ENCODE measurements at places on chromosomes 1 and 21.

- DNase-seq = no peak
Observed at GRCh38 chr1:208161656-208162375, 82.4 kb downstream of the PLXNA2 start.

DNA sequence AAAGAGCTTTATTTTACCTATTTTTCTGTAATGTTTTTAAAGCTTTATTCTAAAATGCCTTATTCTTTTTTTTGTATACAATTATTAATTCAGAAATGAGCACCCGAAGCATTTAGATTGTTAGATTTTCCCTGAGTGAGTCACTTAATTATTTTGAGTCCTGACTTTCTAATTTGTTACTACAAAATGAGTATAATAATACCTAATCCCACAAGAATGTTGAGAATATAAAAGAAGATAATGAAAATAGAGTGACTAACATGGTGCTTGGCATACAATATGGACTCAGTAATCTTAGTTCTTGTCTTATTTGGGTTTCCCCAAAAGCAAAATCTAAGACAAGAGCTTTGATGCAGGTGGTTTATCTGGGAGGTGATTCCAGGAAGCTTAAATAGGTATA is 142.2 kb downstream of the LHX8 start:
- DNase-seq = no peak

DNA sequence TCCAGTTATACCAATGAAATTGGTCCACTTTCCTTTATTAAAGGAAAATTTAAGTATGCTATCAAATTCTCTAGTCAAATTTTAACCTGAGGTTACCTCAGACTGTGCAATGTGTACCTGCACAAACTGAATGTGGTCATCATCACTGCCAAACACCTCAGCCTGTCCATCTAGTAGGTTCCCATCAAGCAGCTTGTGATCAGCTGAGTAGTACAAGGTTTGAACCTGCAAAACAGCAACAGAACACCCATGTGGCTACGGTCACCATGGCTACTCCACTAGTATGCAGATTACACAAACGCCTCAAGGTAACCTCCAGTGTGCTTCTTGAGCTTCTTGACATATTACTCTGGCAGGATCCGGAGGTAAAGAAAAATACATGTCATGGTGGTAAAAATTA is 11.6 kb downstream of the IVNS1ABP start:
- DNase-seq = no peak

GRCh38 chr1:64598100-64598571 is 128.2 kb downstream of the CACHD1 start:
- DNase-seq = no peak

- no peak for DNase-seq
Observed at GRCh38 chr1:200588698-200589097, 31.9 kb downstream of the KIF14 start.

GRCh38 chr1:61358770-61359455 is 276.6 kb downstream of the NFIA start:
- DNase-seq = no peak

- no peak for DNase-seq
Observed at GRCh38 chr1:27436204-27437159, 44.1 kb downstream of the GPR3 start.

GRCh38 chr1:218348628-218349071 is 3.5 kb downstream of the TGFB2 start:
- no peak for DNase-seq

- DNase-seq = no peak
Observed at GRCh38 chr1:183195142-183195574, 9.1 kb downstream of the LAMC2 start.

DNA sequence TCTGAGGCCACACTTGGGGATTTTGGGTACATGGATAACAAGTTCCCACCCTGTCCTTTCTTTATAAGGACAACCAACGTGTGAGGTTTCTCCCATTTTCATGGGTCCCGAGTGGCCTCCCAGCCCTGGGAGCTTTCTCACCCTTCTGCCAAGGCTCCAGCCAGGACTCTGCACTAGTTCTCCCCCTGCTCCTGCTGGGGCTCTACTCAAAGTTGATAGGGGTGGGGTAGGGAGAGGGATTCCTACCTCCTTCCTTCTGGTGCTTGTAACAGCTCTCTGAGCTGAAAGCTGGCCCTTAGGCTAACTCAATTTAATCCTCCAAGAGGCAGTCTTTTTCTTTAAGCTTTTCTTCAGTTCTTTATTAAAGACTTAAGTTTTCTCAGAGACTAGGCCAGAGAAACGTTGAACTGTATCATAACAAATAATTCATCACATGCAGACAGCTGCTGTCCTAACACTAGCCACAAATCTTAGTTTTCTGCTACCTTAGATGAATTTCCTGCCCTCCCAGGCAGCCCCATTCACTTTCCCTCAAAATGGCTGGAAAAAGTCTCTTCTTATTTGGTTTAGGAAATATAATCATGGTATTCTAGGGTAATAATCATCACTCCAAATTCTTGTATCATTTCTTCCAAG is 22.4 kb upstream of the DR1 start:
- no peak for DNase-seq

- DNase-seq = no peak
Observed at GRCh38 chr1:173332026-173332425, 124.9 kb upstream of the TNFSF4 start.

GRCh38 chr21:42013376-42013775 is 3.2 kb upstream of the ZBTB21 start:
- no peak for DNase-seq

DNA sequence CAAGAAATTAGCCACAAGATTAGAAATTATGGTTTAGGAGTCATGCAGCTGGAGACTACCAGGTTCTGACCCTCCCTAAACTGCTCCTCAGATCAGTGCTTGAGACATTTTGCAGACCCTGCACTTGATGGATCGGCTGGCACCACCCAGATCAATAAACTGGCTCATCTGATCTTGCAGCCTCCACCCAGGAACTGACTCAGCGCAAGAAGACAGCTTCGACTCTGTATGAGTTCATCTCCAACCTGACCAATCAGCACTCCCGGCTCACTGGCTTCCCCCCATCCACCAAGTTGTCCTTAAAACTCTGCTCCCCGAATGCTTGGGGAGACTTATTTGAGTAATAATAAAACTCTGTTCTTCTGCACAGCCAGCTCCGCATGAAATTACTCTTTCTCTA is 40.0 kb downstream of the L1TD1 start:
- DNase-seq = no peak

- no peak for DNase-seq
Observed at GRCh38 chr1:87993051-87993450, 664.4 kb downstream of the LMO4 start.

DNA sequence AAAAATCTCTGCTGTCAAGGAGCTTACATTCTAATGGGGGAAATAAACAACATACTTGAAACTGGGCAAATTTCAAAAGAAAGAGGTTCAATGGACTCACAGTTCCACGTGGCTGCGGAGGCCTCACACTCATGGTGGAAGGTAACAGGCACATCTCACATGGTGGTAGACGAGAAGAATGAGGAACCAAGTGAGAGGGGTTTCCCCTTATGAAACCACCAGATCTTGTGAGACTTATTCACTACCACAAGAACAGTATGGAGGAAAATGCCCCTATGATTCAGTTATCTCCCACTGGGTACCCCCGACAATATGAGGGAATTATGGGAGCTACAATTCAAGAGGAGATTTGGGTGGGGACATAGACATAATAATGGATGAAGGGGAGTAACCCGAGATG is 226.4 kb downstream of the ZP4 start:
- no peak for DNase-seq

DNA sequence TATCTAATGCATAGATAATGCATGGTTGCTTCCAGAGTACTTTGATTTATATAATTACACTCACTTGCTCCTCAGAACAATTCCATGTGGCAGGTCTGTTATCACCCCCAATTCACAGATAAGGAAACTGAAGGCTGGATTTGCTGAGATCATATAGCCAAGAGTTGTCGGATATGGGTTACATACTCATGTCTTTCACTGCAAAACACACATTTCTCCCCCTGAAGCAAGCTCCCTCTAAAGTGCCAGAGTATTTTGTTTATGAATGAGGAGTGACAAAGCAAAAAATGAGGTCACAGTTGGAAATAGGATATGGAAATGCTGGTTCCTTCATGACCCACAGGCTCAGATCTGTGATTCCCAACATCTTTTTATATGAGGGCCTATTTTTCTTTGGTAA is 134.2 kb downstream of the ROR1 start:
- no peak for DNase-seq

DNA sequence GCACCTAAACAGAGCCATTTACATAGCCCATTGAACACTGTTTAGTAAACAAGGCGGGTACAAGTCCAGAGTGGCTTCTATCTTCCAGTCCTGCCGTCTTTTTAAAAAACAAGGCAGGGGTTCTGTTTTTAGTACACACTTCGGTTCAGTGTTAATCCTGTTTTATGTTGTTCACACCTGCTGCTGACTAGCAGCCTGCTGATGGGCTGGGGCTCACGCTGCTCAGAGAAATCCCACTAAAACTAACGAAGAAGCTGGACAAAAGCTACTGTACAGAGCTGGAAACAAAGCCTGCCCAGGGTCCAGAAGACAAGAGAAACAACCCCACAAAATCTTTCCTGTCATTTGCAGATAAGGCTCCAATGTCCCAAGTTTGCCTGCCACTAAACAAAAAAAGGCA is 13.2 kb downstream of the ESRRG start:
- no peak for DNase-seq

GRCh38 chr1:24347159-24347934 is 28.2 kb downstream of the GRHL3 start:
- DNase-seq = no peak

- no peak for DNase-seq
Observed at GRCh38 chr1:236560213-236560771, 36.5 kb downstream of the LGALS8 start.

DNA sequence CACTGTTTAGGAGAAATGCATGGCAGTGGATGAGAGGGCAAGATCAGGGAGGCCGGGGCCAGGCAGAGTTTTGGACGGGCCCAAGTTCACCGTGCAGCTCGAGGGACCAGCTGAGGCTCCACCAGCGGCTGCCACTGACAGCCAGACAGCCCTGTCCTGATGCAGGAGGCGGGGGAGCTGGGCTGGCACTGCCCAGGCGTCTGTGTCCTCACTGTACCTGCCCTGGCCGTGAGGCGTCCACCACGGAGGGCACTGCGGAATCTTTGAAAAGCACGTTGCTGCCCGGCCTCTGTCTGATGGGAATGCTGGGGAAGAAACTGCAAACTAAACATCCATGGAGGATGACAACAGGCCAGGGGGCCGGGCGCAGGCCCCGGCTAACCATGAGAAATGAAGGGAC is 35.5 kb downstream of the VPS26C start:
- no peak for DNase-seq

- DNase-seq = no peak
Observed at GRCh38 chr1:20114021-20114648, 5.2 kb downstream of the PLA2G2D start.

DNA sequence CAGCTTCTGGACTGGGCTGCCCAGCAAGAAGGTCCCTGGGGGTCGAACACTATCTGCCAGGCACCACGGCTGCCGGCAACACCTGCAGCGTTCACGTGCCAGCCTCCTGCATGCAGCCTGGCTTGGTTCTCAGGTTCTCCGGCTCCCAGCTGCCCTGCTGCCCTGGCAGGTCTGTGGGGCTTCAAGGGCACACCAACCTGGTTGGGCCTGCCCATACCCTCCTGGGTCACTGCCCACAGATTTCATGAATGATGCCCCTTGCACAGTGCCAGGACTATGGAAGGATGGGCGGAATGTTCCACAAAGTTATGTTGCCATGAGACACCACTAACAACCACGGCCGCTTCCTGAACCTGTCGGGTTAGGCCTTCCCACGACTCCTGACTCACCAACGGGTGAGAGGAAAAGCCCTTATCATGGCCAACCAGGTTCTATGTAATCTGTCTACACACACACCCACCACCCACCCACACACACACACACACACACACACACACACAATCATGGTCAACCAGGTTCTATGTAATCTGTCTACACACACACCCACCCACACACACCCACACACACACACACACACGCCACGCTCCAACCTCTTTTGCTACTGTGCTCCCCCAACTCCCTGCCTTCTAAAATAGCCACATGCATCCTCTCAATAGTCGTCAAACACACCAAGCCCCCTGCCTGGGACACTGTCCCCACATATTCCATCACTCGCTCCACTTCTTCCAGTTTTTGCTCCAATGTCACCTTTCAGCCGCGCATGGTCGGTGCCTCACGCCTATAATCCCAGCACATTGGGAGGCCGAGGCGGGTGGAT is 32.2 kb downstream of the HSPG2 start:
- DNase-seq = no peak

DNA sequence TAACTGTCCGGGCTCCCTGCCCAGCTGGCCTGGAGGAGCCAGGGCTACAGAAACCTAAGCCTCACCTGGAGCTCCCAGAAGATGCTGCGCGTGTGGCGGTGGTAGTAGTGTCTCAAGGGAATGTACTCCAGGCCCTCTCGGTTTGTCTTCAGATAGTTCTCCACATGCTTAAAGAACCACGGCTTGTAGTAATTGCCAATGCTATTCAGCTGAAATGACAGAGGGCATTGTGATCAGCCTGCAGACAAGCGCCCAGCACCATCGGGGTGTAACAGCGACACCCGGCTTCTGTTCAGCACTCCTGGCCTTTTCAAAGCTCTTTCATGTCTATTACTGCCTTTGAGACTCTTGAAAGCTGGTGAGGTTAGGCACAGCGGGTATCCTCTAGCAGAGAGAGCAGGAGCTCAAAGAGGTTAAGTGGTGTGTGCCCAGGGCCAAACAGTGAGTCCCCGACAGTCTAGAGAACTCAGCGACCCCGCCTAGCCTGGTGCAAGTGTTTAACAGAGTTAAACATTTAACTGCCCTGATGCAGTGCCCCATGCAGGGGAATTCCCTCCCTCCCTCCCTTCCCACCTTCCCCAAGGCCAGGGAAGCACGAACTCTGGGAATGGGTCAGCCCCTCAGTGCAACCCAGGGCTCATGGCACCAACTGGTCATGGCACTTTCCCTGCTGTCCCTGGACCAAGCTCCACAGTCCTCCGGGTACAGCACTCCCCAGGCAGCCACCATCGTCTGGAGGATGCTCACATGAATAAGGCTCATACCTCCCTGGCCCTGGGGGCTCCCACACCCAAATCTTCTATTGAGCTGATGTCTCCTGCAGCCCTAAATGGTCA is 21.5 kb downstream of the DHCR24 start:
- no peak for DNase-seq

- no peak for DNase-seq
Observed at GRCh38 chr1:48044311-48044710, 47.1 kb upstream of the TRABD2B start.

GRCh38 chr1:53715478-53715877 is 23.5 kb downstream of the GLIS1 start:
- no peak for DNase-seq

DNA sequence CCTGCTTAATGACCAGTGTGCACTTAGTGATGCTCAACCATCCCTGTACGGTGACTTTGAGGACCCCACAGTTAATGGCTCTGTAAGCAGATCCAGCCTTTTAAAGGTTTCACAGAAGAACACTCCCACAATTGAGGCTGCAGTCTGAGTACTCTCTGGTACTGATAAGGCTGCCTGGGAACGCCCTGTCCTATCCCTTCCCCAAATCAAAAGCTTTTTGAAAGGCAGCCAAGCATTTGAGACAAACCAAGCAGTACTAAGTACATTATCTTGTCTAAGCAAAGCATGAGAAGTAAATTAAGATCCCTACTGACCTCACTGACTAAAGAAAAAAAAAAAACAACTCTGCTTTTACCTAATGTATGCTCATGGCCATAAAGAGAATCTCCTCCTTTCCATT is 60.7 kb downstream of the SH3GLB1 start:
- no peak for DNase-seq

- DNase-seq = no peak
Observed at GRCh38 chr1:175443332-175443731, 250.8 kb upstream of the KIAA0040 start.

Data from nucleus accumbens (tissue), 56 donors.